CD8-positive, alpha-beta memory T cell (primary cell): ENCODE measurements at places on chromosomes 1 and 21. TPM values are rescaled to one million over a fixed set of nuclear protein-coding genes. Genes with fewer than 3 reads are reported as not detected.

DNA sequence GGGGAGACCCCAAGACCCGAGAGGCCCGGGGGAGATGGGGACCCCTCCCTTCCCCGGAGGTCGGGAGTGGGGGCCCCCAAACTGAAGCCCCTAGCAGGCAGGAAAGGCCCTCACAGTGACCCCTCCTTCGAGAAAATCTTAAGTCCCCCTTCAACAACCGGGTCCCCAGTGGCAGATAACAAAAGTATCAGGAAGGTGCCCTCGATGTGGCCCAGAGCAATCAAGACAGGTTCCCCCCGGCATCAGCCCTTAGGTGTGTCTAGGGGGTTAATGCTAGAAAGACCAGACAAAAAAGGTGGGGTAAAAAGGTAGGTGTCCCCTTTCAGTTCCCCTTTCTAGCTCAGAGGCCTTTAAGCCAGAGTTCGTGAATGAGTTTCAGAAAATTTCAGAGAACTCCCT, 282 bp upstream of the ECE1 start:
- no peaks in the 10 kb centered on the region for H3K27me3 ChIP-seq
- peak; percentile 58 for DNase-seq
- H3K4me1 ChIP-seq = peaks cover 61% of the 10 kb centered on the region
- H3K36me3 ChIP-seq = no peaks in the 10 kb centered on the region
- peak overlapping the region; percentile 53 for H3K4me3 ChIP-seq

DNA sequence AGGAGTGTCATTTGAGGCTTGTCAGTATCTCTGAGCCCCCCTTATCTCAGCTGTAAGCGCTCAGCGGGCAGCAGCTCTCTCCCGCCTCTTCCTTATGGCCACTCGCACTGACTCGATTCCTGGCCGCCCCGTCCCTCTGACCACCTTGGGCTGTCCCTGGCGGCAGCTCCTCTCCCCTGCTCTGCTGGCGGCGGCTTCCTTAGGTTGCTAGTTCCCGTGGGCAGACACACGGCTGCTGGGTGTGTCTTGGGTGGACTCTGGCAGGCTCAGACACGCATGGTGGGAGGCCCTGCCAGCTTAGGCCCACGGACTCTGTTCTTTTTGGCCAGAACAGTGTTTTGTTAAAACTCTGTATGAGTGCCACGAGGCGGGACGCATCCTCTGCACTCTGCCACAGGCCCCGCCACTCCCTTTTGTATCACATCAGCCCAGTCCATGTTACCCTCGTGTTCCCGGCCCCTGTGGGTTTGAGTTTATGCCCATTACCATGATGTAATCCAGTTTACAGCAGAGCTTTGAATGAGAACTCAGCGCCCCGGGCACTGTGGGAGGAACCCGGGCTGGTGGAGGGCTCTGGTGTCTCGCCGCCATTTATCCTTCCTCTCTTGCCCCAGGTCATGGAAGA, 45.9 kb downstream of the COQ8A start:
- H3K27ac ChIP-seq = no peak overlapping the region
- H3K36me3 ChIP-seq = no peaks in the 10 kb centered on the region
- no peak overlapping the region for H3K4me3 ChIP-seq

- DNase-seq = no peak
- H3K27me3 ChIP-seq = no peaks in the 10 kb centered on the region
- no peak overlapping the region for H3K4me3 ChIP-seq
- peaks cover 48% of the 10 kb centered on the region for H3K36me3 ChIP-seq
- H3K27ac ChIP-seq = no peak overlapping the region
- no peaks in the 10 kb centered on the region for H3K4me1 ChIP-seq
Measured at GRCh38 chr1:186325239-186325638, 49.8 kb downstream of the TPR start.

GRCh38 chr1:176692431-176692830, 229.5 kb downstream of the PAPPA2 start:
- H3K27ac ChIP-seq = no peak overlapping the region
- no peak overlapping the region for H3K4me3 ChIP-seq
- no peak for DNase-seq
- H3K27me3 ChIP-seq = no peaks in the 10 kb centered on the region
- H3K36me3 ChIP-seq = no peaks in the 10 kb centered on the region

- no peaks in the 10 kb centered on the region for H3K4me1 ChIP-seq
- no peaks in the 10 kb centered on the region for H3K36me3 ChIP-seq
- H3K4me3 ChIP-seq = no peak overlapping the region
- DNase-seq = no peak
- H3K27ac ChIP-seq = no peak overlapping the region
- H3K27me3 ChIP-seq = no peaks in the 10 kb centered on the region
Measured at GRCh38 chr1:78168306-78168705, 122.5 kb downstream of the GIPC2 start.

DNA sequence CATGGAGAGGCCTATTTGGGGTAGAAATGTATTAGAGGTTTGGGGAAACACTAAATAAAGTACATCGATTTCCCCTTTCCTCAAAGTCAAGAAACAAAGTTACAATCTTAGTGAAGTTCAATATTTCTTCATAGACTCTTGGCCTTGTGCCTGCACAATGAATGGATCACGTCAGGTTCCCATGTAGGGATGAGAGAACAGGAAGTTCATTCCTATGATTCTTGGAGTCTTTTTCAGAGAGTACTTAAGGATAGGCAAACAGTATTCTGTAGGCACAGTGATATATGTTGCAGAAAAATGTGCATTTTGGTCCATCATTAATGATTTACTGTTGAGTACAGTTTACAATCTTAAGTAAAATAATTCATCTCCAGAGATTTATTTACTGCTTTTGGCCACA, 275.5 kb downstream of the RGS7 start:
- H3K36me3 ChIP-seq = no peaks in the 10 kb centered on the region
- H3K27ac ChIP-seq = no peak overlapping the region
- H3K27me3 ChIP-seq = no peaks in the 10 kb centered on the region
- DNase-seq = no peak
- H3K4me3 ChIP-seq = no peak overlapping the region

DNA sequence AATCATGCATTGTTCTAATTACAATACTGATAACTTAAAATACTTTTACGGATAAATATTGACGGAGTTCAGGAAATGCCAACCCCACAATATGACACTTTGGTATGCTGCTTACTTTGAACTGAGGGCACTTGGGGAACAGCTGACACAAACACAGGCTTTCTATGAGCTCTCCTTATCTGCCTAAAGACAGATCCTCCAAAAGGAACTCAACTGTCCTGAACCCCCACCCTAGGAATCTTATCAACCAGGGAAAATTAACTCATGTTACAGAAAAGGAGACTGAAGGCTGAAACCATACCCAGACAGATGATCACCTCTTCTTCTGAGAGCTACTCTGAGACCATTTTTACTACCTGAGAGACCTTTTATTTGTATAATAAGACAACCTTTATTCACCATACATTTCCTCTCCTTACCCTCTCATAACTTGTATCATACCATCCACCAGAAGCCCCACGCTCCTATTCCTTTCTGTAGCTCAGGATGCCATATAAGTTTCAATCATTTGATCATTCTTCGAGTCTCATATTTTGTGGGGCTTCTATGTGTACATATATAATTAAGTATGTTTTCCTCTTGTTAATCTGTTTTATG, 239.5 kb downstream of the FAF1 start:
- H3K4me3 ChIP-seq = no peak overlapping the region
- no peaks in the 10 kb centered on the region for H3K36me3 ChIP-seq
- DNase-seq = no peak
- peak overlapping the region; percentile 29 for H3K27ac ChIP-seq
- no peaks in the 10 kb centered on the region for H3K27me3 ChIP-seq

- H3K36me3 ChIP-seq = no peaks in the 10 kb centered on the region
- H3K4me1 ChIP-seq = no peaks in the 10 kb centered on the region
- H3K27ac ChIP-seq = no peak overlapping the region
Measured at GRCh38 chr1:14313731-14314431, 284.6 kb upstream of the KAZN start.

DNA sequence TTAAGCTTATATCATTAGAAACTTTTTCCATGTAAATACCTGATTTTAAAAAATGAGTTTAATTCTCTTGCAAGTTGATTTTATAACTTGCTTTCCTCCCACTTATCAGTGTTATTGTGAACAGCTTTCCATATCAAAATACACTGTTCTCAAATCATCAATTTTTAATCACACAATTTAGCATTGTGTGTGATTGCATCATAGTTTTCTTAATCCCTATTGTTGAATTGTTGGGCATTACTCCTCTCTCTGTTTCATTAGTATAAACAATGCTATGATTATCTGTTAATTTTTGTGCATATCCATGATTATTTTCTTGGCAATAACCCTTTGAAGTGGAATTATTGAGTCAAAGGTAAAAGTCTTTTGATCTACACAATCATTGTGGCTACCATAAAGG, 48.7 kb downstream of the ROR1 start:
- no peak for DNase-seq
- H3K4me1 ChIP-seq = no peaks in the 10 kb centered on the region
- no peak overlapping the region for H3K4me3 ChIP-seq
- H3K27ac ChIP-seq = no peak overlapping the region

GRCh38 chr21:15761507-15762100, 31.8 kb downstream of the USP25 start:
- no peaks in the 10 kb centered on the region for H3K36me3 ChIP-seq
- no peak overlapping the region for H3K4me3 ChIP-seq
- peaks cover 21% of the 10 kb centered on the region for H3K4me1 ChIP-seq
- no peak for DNase-seq
- H3K27me3 ChIP-seq = no peaks in the 10 kb centered on the region

DNA sequence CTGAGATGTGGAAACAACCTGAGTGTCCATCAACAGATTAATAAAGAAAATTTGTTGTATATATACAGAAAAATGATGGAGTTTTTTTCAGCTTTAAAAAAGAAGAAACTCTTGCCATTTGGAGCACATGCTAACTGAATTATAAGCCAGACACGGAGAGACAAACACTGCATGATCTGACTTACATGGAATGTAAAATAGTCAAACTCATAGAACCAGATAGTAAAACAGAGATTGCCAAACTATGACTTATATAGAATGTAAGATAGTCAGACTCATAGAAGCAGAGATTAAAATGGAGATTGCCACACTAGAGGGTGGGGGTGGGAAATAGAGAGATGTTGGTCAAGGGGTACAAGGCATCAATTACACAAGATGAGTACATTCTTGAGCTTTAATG, 1786.6 kb downstream of the PLA2G4A start:
- H3K4me3 ChIP-seq = no peak overlapping the region
- H3K27ac ChIP-seq = no peak overlapping the region
- no peaks in the 10 kb centered on the region for H3K4me1 ChIP-seq
- no peak for DNase-seq
- H3K27me3 ChIP-seq = no peaks in the 10 kb centered on the region

DNA sequence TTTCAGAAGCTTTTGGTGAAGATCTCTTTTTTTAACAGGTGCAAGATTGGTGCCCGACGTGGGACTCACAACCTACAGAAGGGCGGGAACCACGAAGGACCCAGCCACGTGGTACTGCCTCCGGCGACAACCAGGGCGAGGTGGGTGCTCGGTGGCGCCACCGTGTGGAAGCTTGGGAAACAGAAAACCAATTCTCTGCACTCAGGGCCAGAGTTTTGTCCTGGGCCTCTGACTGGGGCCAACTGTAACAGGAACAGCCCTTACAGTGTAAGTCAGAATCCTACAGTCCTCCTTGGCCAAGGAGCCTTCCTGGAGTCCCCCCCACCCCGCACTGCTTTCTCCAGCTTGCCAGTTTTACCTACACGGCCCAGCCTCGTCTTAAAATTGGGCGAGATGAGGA, 11.6 kb upstream of the S100A7A start:
- no peaks in the 10 kb centered on the region for H3K36me3 ChIP-seq
- no peak overlapping the region for H3K27ac ChIP-seq
- peak; percentile 32 for DNase-seq
- H3K27me3 ChIP-seq = no peaks in the 10 kb centered on the region
- H3K4me1 ChIP-seq = no peaks in the 10 kb centered on the region
- H3K4me3 ChIP-seq = no peak overlapping the region

GRCh38 chr1:54839824-54840223, 38.7 kb upstream of the TTC22 start:
- no peaks in the 10 kb centered on the region for H3K27me3 ChIP-seq
- H3K36me3 ChIP-seq = no peaks in the 10 kb centered on the region
- no peak overlapping the region for H3K4me3 ChIP-seq

DNA sequence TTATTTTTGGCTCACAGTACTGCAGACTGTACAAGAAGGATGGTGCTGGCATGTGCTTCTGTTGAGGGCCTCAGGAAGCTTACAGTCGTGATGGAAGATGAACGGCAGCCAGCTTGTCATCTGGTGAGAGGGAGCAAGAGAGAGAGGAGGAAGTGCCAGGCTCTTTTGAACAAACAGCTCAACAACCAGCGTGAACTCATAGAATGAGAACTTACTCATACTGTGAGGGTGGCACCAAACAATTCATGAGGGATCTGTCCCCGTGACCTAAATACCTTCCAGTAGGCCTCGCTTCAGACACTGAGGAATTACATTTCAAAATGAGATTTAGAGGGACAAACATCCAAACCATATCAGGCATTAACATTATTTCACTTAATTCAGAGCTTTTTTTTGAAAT, 84.7 kb downstream of the PKN2 start:
- no peaks in the 10 kb centered on the region for H3K27me3 ChIP-seq
- H3K4me3 ChIP-seq = no peak overlapping the region
- no peaks in the 10 kb centered on the region for H3K4me1 ChIP-seq
- H3K36me3 ChIP-seq = peaks cover 10% of the 10 kb centered on the region

The KCNJ10 gene
- 0.13 TPM for total RNA-seq

The MCOLN2 gene
- total RNA-seq = 103 TPM

The CGN gene
- total RNA-seq = 1.6 TPM

The KLF17 gene
- not detected for total RNA-seq

The SYPL2 gene
- total RNA-seq = not detected
